ENCODE measurements at places on chromosomes 16 and 17.

- no peak for DNase-seq
These were observed 81.2 kb upstream of the ATP2A3 start for GRCh38 chr17:4045487-4045886.

GRCh38 chr16:1771188-1771863 lies at the start of gene NME3:
Gene NME3 (minus strand): TSS chr16:1771543. CDS start chr16:1771534, 9 bp downstream.
- DNase-seq, result peak; percentile 36

DNA sequence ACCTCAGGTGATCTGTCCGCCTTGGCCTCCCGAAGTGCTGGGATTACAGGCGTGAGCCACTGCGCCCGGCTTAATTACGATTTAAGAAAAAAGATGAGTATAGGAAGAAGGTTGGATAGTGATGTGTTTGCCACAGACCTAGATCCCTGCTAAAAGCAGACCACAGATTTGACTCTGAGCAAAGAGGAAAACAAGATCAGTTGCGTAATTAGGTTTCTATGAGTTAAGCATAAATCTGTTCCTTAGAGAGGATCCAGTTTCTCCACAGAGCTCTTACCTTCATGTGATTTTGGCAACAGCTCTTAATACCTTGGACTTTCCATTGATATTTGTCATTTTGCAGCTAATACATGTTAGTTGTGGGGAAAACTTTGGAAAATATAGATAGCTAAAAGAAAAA lies 31.1 kb downstream of the CDH1 start:
- DNase-seq, result no peak

GRCh38 chr16:19147126-19147525 lies 20.9 kb upstream of the SYT17 start:
- DNase-seq, result no peak

GRCh38 chr17:29710891-29711418 lies 88.2 kb upstream of the CORO6 start:
- no peak for DNase-seq

DNA sequence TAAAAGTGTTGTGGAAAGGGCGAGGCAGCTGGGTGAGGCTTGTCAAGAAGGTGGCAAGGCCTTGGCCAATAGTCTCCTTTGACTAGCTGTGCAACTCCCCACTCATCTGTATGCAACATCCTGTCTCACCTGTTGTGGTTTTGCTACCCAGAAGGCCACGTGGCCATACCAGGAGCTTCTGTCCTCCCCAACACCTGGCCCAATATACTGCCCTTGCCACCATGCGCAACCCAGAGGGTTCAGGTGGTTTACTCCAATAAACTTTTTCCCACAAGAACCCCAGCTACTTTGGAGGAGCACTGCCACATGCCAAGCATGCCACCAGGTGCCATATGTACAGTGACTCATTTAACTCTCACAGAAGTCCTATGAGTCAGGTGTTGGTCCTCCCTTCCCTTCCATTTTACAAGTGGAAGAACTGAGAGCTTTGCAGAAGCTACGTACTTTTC lies 10.2 kb downstream of the MYO19 start:
- DNase-seq, result no peak

DNA sequence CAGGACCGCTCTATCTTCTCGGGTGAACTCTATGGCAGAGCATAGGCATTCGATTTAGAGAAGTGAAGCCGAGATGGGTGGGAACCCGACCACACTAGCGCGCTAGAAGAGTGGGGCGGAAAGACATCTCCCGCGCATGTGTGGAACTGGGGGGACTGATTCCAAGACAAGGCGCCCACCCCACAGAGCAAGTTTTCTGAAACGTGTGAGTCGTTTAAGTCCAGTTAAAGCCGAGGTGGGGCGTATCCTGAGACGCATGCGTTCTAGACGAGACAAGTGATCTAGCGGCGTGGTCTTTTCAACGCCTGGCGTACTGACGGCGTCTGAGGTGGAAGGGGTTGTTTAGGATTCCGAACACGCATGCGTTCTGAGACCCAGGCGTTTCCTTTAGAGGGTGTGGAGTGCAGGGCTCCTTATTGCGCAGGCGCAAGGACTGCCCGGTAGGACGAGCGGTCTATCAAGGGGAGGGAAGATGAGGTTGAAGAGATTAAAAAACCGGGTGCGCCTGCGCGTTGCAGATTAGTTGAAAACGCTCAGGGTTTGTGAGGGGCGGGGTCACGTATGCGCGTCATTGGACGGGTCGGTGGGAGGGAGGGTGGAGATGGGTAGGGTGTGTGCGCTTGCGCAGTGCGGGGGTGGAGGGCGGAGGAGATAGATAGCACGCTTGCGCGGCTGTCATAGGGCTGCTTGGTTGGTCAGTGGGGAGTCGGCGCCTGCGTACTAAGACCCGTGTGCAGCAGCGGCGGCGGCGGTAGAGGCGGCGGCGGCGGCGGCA lies at the start of gene EIF5A:
Gene EIF5A (plus strand): TSS at position 718 of the 775 bp plus-strand sequence. CDS start 2,008 bp downstream, outside the sequence.
- DNase-seq, result peak; percentile 90

DNA sequence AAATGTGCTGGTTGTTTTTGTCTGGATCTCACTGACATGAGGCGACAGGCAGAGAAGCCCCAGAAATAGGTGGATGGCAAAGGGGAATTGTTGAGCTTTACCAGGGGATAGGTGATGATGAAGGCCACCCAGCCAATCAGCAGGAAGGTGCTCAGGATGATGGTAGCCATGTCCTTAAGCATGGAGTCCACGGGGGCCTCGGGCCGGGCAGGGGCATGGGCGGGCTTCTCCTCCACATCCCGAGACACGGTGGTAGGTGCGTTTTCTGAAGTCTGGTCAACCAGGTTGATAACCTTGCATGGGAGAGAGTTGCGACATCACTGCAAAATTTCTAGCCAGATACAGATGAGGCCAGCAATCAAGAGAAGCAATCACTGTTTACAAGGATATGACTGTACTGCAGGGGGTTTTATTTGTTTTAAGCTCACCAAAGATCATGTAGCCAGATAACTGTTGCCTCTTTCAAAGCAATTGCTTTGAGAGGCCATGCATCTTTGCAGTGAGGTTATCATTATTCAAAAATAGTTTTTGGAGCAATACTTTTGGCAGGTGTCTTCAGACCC lies 37.3 kb upstream of the ICAM2 start:
- DNase-seq, result no peak

- DNase-seq, result peak; percentile 8
These were observed 914.9 kb downstream of the KCNJ2 start for GRCh38 chr17:71084219-71084618.

DNA sequence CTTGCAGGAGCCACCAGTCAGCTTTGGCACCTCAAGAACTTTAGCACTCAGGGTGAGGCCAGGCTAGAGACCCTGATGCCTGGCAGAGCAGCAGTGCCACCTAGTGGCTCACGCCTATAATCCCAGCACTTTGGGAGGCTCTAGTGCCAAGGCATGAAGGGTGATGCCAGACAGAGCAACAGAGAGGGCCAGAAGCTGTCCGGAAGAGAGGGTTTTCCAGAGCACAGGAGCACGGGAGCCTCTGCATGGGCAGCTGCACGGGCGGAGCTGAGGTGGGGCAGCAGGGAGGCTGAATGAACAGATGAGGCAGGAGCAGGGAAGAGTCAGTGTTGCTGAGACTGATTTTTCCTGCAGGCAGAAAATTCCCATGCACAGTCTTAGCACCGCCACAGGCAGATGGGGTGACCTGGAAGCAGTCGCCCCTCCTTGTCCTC lies 38.9 kb downstream of the MYH3 start:
- DNase-seq, result peak; percentile 1
